Activated naive CD4-positive, alpha-beta T cell (primary cell): ENCODE measurements at places on chromosomes 3 and 15.

DNA sequence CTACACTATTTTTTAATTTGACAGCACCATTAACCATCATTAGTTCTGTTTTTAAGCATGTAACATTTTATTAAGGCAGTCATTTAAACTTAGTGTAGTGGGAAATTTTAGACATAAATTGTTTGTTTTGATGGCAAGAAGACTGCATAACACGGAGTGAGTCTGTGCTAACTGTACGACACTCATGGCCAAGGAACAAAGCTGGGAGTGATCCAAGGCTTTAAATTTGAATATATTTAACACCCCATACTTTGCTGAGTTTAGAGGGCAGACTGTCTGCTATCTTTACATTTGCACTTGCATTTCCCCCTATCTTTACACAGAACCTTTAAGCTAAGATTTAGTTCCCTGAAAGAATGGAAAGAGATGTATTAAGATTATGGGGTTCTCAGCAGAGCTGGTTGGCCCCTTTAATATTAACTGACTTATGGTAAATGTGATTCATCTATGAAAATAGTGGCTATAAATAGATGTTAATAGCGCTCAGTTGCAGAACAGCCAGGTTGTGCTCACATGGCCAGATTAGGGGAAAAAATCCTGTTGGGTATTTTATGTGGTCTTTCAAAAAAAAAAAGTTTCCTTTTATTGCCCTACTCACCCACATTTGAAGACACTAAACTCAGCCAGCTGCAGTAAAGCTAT, 120.7 kb downstream of the CMSS1 start:
- DNase-seq = no peak

- DNase-seq = no peak
Measured at GRCh38 chr15:27468151-27468591, 497.2 kb downstream of the GABRG3 start.

GRCh38 chr15:92306663-92307062, 87.0 kb upstream of the ST8SIA2 start:
- no peak for DNase-seq

- DNase-seq = no peak
Measured at GRCh38 chr3:12299026-12299425, 10.2 kb downstream of the PPARG start.

- no peak for DNase-seq
Measured at GRCh38 chr3:69881756-69882428, 117.6 kb upstream of the SAMMSON start.

DNA sequence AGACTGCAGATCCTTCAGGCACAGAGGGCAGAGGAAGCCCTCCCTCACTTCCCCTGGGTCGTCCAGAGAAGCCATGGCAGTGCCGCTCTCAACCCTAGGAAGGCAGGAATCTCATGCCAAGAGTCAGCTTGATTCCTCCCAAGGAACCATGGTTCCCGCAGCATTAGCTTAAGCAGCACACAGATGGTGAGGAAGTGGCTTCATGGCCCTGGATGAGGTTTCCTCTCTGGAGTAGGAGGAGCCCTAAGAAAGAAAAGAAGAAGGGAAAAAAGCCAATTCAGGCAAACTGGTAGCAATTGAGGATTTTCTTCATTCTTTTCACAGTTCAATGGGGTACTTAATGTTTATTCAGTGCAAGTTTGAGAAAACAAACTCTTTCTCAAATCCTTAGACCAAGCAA, 2.9 kb downstream of the RBSN start:
- no peak for DNase-seq

GRCh38 chr3:71600646-71601288, 17.2 kb upstream of the FOXP1 start:
- DNase-seq = no peak

DNA sequence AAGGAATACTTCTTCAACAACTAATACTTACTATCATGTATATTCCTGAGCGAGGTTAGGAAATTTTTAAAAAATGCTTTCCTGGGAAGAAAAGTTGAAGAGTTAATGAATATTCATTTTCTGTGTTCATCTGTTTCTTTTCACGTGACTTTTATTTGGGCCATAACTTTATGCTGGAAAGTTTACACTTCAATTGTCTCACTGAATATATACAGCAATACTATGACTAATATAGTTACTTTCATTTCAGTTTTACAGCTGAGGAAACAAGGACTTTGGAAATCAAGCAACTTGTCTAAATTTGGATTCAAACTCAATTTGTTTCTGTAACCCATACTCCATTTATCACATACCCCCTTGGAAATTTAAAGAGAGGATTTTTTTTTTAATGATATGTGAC, 894.2 kb downstream of the ROBO1 start:
- DNase-seq = no peak

- no peak for DNase-seq
Measured at GRCh38 chr15:76274226-76274625, 37.0 kb downstream of the ETFA start.

DNA sequence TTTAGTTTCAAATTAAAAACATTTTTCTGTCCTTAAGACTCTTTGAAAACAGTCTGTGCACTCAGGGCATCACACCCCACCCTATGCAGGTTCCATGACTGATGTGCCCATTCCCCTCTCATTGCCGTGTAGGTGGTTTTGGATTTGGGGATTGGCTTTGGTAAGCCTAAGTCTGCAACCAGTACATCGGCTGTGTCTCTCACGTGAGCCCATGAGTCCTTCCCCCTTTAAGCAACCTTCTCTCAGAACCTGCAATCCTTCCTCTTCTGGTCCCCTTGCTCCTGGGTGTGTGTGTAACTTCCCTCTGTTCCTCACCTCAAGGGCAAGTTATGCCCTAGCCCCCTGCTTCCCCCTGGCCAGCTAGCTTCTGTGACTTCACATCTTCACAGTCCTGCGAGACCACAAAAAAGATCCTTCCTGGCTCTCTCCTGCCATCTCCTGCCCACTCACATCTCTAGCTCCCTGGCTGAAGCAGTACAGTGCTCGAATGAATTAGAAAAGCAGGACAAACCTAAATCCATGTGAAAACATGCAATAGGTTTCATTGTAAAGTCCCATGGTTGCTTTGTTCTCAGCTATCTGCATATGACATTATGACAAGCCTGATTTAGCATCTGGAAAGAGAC, 126.7 kb downstream of the UACA start:
- no peak for DNase-seq

GRCh38 chr3:24986612-24987011, 441.5 kb upstream of the RARB start:
- no peak for DNase-seq
